ENCODE measurements at places on chromosomes 6 and 20. TPM values are rescaled to one million over a fixed set of nuclear protein-coding genes. Genes with fewer than 3 reads are reported as not detected.

ZSCAN16 gene
- total RNA-seq, result 8.2 TPM

KLC4 gene
- 15.9 TPM for total RNA-seq

KIAA0408 gene
- 0.29 TPM for total RNA-seq

TULP1 gene
- not detected for total RNA-seq

MUC22 gene
- not detected for total RNA-seq
